ENCODE measurements at places on chromosomes 6 and 20. TPM values are rescaled to one million over a fixed set of nuclear protein-coding genes. Genes with fewer than 3 reads are reported as not detected.

- DNase-seq, result no peak
These were observed 19.0 kb upstream of the PTPN1 start for GRCh38 chr20:50491168-50491567.

DNA sequence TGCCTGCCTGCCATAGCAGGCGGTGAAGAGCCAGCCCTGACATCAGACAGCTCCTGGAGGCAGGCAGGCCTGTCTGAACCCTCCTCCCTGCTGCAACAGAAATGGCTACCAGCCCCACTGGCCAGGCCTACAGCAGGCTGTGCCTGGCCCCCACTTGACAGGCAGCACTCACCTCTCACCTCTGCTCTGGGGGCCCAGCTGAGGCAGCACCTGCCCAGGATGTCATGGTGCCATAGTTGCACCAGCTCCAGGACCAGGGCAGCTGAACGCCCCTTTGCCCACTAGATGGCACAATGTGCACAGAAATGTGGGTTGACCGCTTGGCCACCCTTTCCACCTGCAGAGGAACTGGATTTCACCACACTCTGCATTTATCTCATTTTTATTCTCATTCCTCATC lies 30.6 kb downstream of the MRPL14 start:
- no peak for DNase-seq

GRCh38 chr6:118752803-118753202 lies 101.4 kb upstream of the CEP85L start:
- DNase-seq, result no peak

GRCh38 chr20:29689411-29690225 lies 1567.8 kb upstream of the DEFB115 start:
- DNase-seq, result no peak

DNA sequence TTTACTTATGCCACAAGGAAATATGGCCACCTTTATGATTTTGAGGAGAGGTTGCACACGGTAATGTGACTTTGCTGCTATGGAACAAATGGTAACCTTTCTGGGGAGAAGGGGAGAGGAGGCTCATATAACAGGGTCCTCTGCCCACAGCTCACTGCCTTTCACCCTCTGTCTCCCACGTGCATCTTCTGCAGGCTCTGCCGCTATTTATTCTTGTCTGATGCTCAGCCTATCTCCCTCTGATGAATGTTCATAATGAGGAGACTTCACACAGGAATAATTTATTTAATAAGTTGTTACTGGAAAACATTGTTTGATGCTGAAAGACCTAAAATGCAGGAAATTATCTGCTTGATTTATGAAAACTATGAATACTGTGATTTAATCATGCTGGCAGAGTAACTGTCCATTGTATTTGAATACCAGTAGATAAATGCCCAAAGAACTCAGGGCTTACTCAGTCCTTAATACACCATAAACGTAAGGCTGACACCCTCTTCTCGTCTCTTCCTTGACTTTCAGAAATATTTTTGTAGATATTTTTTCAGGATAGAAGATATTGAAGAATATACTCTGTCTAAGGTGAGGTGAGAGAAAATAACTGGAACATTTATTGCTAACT lies 721.1 kb downstream of the QKI start:
- no peak for DNase-seq

DNA sequence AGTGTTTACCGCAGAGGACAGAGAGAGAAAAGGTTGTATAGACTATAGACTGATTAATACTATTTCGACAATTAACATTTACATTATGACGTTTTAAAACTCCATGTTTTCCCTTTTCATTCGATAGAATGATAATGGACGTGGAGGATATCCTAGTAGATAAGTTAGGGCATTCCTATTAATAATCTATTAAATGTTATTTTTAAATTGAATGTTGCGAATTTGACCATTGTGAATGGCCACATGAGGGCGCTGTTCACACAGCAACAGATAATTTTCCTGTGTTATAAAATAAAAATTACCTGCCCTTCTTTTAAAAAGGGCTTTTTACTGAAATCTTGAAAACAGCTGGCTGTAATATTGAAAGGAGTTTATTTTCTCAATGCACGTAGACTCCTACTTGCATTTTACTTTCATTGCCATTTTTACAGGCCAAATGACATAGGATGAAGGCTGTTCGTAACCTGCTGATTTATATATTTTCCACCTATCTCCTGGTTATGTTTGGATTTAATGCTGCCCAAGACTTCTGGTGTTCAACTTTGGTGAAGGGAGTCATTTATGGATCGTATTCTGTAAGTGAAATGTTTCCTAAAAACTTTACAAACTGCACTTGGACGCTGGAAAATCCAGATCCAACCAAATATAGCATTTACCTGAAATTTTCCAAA lies 3.3 kb downstream of the ADGRB3 start:
- no peak for DNase-seq

- DNase-seq, result no peak
These were observed 8.7 kb upstream of the RAMACL start for GRCh38 chr6:166595061-166595780.

ZNF334 gene
- total RNA-seq, result 5.8 TPM

OR12D1 gene
- not detected for total RNA-seq

CCN6 gene
- not detected for total RNA-seq

KIF25 gene
- not detected for total RNA-seq

MAP3K5 gene
- total RNA-seq, result 8.7 TPM

All from activated naive CD4-positive, alpha-beta T cell treated with anti-CD3 and anti-CD28 coated beads, Interleukin-2, amount 50 U/mL, for 72 hours (primary cell).